ENCODE measurements at places on chromosomes 5 and 9. TPM values are rescaled to one million over a fixed set of nuclear protein-coding genes. Genes with fewer than 3 reads are reported as not detected.

Gene GPR21
- not detected for total RNA-seq

Gene PCDHGA10
- total RNA-seq = 3.1 TPM

Gene TMED9
- total RNA-seq = 63.8 TPM

Gene CERCAM
- 15.8 TPM for total RNA-seq

Gene FOXE1
- total RNA-seq = not detected

Gene DDX4
- total RNA-seq = not detected

Gene OR5C1
- not detected for total RNA-seq

Gene SNX18
- total RNA-seq = 15.8 TPM

Gene LCN6
- total RNA-seq = 6.4 TPM

Gene WHRN
- 8.2 TPM for total RNA-seq
